ENCODE measurements at places on chromosomes 2 and 18.

- DNase-seq: no peak
These were observed 10.7 kb downstream of the COL6A3 start for GRCh38 chr2:237403024-237403882.

DNA sequence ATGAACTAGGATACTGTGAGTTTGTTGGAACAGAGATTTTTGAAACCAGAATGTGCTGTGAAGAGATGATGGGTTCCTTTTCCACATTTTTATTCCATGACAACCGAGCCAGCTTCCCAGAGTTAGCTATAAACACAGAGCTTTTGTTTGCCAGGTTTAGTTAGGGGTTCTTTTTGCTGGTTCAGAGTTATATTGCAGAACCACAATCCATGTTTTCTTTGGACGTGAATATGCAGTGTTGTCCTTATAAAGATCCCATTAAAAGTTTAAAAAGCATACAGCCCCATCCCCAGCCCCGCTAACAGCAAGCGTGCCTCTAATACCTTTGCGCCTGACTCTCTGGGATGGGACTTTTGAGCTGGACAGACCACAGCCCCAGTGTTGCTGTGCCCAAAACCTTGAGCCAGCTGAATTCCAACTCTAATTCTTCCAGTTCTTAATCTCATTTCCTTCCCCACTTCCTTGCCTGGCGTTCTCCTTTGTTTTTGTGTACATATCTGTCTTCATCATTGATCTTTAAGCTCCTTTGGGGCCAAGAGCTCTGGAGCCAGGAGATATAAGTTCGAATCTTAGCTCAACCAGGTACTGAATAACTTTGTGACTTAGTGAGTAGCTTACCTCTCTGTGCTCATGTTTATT lies 72.3 kb downstream of the SPATS2L start:
- no peak for DNase-seq

GRCh38 chr2:53111004-53111403 lies 656.6 kb upstream of the CHAC2 start:
- no peak for DNase-seq

GRCh38 chr2:138323382-138324067 lies 178.0 kb upstream of the SPOPL start:
- DNase-seq: no peak

- DNase-seq: no peak
These were observed 44.1 kb upstream of the IGFBP2 start for GRCh38 chr2:216588861-216589710.

DNA sequence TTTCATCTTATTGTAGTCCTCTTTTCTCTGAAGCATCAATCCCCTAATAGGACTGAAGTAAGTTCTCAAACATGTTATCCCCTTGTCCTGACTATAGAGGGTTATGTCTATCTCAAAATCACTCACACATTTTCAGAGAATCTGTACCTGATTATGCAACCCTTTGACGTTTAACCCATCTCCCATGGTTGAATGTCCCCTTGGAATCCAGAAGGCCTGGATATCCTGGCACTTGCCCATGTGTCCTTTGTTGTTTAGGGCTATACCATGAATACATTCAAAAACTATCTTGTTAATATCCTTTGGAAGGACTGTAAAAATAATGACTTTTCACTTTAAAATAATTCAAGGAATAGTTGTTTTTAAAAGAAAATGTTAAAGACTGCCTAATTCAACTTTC lies 66.3 kb upstream of the PSMD14 start:
- no peak for DNase-seq

- DNase-seq: no peak
These were observed 16.2 kb downstream of the CASP8 start for GRCh38 chr2:201276511-201276910.

GRCh38 chr2:241258505-241259280 lies 56.8 kb downstream of the HDLBP start:
- DNase-seq: no peak

GRCh38 chr2:29166242-29167039 lies 51.2 kb downstream of the CLIP4 start:
- no peak for DNase-seq

DNA sequence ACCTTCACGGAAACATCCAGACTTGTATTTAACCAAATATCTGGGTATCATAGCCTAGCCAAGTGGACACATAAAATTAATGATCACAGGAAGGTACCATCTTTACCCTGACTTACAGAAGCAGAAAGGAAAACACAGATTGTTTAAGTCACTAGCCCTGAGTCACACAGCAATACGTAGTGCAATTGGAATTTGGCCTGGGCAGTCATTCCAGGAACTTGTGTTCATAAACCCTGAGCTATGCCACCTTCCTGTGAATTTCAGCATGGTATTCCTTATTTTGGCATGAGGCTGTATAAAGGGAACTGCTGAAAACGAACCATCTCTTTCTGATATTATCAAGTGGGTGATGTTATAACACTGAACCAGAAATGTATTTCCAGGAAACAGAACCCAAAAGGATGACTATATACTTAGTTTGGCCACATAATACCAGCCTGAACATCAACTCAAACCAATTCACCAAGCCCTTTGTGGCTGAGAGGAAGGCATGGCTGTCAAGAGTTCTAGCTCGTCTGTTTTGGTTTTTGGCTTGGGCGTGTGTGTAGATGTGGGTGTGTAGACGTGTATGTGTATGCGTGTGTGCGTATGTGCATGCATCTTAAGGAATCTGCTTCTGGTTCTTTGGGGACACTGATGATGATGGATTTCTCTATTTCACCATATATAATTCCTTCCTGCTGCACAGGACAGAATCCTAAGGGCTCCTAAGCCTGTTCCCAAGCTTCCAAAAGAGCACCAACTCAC lies 533.4 kb upstream of the ID2 start:
- no peak for DNase-seq

DNA sequence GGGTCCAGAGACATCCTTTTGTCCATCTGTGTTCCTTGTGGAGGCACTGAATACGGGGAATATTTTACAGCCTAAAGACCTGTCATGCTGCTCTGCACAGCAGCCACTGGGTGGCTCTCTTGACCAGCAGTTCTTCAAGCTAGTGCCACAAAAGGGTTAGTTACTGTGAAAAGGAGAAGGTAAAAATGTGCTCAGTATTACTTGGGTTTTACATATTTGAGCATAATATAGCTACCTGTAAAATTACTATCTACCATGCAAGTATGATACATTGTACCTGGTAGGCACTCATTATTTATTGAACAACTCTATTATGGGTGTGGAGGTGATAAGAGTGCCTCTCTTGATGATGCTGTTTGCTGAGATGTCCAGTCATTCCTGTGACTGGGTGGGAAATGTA lies 23.6 kb downstream of the FZD5 start:
- no peak for DNase-seq

GRCh38 chr2:29644949-29645348 lies 276.4 kb downstream of the ALK start:
- DNase-seq: no peak

DNA sequence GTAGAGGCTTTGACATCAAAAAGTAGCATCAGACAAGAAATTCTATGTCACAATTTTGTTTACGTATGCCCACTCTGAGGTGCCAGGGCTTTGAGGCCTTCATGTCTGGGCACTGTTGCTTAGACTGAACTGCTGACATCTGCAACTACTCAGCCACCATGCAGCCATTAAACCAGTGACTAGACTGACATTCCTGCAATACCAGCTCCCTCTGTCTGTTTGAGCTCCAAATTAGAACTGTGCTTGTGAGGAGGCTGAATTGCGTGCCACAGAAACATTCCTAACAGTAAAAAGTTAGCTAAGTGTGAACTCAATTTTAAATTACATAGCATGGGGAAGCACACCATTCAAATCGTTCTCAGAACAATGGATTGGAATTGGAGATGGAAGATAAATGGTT lies 163.2 kb downstream of the INSIG2 start:
- no peak for DNase-seq

- DNase-seq: no peak
These were observed 105.9 kb downstream of the RBMS1 start for GRCh38 chr2:160387558-160388262.

- DNase-seq: no peak
These were observed 29.6 kb upstream of the SLC30A6 start for GRCh38 chr2:32136097-32136496.

GRCh38 chr18:6015364-6015763 lies 120.0 kb upstream of the TMEM200C start:
- DNase-seq: no peak

- no peak for DNase-seq
These were observed 620.6 kb upstream of the ID2 start for GRCh38 chr2:8061219-8061618.

- DNase-seq: no peak
These were observed 328.6 kb downstream of the CNTNAP5 start for GRCh38 chr2:124353656-124354055.

DNA sequence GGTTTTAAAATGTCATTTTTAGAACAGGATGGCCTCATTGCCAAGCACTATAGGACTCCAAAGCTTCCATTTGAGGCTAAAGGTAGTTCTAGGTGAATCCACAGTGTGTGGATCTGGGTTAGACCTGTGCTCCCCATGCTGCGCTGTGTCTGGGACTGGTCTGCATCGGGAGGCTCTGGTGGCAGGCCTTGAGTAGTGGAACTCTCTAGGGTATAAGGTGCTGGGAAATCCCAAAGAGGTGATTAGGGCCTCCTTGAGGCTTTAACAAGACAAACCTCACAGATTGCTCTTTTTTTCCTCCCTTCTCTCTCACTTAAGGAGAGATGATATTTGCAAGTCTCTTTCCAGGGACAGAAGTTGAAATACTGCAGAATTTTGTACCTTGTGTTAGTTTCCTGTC lies 9.3 kb downstream of the SEC11C start:
- no peak for DNase-seq

- no peak for DNase-seq
These were observed 81.9 kb downstream of the SLC66A3 start for GRCh38 chr2:11237122-11237521.

- DNase-seq: no peak
These were observed 30.1 kb downstream of the CAB39 start for GRCh38 chr2:230742781-230743180.

- DNase-seq: no peak
These were observed 371.9 kb downstream of the RAD51AP2 start for GRCh38 chr2:17146358-17146757.
